Activated naive CD8-positive, alpha-beta T cell treated with anti-CD3 and anti-CD28 coated beads for 36 hours (primary cell): ENCODE measurements at places on chromosomes 5 and 9. TPM values are rescaled to one million over a fixed set of nuclear protein-coding genes. Genes with fewer than 3 reads are reported as not detected.

The SPATA31C1 gene
- total RNA-seq = not detected

The FBP1 gene
- 0.82 TPM for total RNA-seq

DNA sequence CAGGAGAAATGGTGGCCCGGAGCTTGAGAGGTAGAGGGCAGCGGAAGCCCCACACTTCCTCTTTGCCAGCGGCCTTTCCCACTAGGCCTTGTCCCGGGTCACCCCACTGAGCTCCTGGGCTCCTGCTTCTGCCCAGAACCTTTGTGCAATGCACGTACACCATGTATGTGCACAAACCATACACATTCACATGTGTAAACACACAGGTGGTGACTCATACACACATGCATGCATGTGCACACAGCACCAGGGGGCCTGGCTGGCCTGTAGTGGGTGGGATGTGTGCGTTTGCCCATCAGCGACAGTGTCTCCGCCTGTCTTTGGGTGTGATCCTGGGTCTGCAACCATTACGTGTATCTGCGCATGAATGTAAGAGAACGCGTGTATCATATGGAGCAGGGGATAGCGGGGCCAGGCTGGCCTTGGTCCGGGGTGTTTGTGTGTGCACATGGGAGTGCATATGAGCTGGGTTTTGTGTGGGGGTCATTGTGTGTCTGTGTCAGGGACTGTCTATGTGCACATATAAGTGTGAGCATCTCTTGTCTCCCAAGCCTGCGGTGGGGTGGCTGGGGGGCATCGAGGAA lies 43.7 kb downstream of the PSD2 start:
- DNase-seq = no peak

DNA sequence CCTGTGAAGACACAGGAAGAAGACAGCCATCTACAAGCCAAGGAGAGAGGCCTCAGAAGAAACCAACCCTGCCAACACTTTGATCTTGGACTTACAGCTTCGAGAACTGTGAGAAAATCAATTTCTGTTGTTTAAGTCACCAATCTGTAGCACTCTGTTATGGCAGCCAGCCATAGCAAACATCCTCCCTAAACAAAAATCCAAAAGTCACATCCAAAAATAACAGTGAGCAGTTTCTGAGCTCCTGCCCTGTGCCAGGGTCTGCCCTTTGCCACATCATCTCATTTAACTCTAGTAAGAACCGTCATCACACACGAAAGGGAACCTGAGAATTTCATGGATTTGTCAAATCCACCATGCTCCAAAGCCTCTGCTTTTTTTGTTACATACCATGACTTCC lies 118.8 kb downstream of the TRIM36 start:
- no peak for DNase-seq

The SOHLH1 gene
- total RNA-seq = not detected

GRCh38 chr5:123412206-123412605 lies 11.0 kb downstream of the CEP120 start:
- no peak for DNase-seq

The IFNB1 gene
- total RNA-seq = 0.62 TPM

The OR13D1 gene
- total RNA-seq = not detected

- no peak for DNase-seq
Observed at GRCh38 chr5:94184870-94185269, 433.5 kb downstream of the KIAA0825 start.

The RLN2 gene
- total RNA-seq = 2.8 TPM

- no peak for DNase-seq
Observed at GRCh38 chr5:107553117-107553555, 117.6 kb downstream of the EFNA5 start.

DNA sequence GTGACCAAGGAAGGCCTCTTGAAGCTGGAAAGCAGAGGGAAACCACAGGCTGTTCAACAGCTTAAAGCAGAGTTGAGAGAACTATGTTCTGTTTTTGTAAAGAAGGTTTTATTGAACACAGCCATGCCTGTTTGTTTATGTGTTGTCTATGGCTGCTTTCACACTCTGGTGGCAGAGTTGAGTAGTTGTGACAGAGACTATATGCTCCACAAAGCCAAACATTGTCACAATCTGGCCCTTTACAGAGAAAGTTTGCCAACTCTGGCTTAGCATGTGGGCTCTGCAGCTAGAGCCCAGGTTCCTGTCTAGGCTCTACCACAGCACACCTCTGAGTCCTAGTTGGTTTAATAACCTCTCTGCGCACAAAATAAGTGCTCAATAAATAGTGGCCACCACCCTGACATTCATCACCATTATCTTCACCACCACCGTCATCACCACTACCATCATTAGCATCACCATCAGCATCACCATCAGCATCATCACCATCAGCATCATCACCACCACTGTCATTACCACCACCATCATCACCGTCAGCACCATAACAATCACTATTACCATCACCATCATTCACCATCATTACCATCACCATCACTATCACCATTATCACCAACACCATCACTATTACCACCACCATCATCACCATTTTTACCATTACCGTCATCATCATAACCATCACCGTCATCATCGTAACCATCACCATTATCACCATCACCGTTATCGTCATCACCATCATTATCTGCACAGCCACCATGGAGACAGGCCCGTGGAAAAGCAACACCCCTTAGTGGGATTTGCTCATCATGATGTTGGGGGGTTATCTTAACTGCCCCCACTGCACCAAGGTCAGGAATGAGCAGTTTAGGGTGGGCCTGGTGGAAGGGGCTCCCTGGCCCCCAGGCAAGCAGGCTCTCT lies 18.3 kb downstream of the AKNA start:
- no peak for DNase-seq

DNA sequence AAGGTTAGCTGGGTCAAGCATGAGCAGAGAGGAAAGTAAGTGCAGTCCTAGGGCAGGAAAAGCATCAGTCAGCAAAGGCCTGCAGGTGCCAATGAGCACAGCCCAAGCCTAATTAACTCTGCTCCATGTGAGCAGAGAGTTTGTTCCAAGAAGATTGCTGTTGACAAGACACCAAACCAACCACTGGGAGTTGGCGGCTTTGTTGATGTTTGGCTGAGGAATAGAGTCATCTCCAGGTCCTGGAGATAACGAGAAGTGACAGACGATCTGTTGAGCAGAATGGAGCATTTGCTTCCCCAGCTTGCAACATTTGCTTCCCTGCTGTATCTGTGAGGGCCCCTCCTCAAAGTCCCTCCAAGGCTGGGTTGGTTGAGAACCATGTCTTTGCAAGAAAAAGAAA lies 68.2 kb downstream of the FAM114A2 start:
- no peak for DNase-seq

The FOXD4 gene
- 0.16 TPM for total RNA-seq

DNA sequence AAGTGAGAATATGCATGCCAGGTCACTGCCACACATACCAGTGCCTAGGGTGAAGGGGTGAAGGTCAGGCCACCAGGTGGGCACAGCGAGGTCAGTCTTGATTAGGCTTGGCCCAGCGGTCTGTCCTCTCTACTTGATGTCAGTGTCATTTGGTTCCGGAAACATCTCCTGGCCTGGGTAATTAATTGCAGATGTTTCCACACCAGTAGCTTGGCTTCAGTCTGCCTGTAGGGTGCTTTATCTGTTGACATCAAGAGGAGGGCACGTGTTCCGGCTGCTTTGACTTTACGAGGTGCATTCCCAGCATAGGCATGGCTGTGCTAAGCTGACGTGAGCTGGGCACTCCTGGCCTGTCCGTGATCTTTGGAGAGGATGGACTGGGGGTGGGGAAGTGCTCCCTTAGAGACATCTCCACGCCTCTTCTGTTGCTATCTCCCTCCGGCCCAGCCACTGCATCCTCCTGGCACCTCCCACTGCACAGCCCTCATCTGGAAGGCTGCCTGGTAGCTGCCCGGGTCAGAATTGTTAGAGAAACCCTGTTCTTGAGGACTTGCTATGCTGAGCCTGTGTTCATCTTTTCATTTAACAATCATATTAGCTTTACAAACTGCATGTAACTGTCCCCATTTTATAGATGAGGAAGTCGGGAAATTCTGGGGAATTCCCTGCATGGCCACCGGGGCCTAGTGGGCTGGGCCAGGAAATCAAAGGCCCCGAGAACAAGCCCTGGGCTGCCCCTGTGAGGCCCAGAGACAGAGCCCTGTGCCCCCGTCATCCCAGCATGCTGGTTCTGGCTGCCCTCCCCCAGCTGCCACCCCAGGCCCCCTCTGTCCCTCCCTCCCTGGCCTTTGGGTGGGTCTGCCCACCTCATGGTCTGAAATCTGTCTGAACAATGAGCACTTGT lies 29.1 kb downstream of the JADE2 start:
- peak; percentile 66 for DNase-seq

DNA sequence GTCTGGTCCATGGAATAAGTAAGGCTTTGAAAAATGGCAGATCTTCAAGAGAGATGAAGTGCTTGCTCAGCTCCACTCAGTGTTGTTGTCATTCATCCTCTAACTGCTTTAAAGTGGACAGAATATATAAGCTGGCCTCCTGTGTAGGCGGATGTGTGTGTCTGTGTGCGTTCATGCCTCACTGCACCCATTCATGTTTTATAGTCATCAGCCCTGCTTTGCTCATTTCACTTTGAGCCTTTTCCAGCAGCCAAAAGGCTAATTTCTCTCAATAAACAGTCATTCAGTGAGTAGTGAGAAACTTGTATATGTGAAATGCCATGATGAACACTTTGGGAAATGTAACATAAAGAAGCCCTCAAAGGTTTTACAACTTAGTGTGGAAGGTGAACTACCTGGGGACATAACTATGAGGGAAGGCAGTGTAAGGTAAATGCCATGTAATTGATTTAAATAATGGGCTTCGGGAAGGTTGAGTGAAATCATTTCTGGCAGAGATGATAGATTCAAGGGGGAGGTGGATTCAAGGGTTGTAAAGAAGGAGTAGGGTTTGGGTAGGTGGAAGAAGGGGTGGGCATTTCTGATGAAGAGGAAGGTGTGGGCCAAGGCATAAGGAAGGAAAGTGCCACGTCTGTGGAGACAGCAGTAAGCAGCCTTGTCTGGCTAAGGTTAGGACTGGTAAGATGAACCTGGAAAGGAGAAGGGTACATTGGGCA lies 15.7 kb downstream of the TTC23L start:
- no peak for DNase-seq

GRCh38 chr9:113617550-113617949 lies 154.0 kb downstream of the RGS3 start:
- no peak for DNase-seq

The SPATA31A5 gene
- total RNA-seq = not detected

The PCDHB15 gene
- not detected for total RNA-seq

GRCh38 chr5:44329716-44330115 lies 59.5 kb downstream of the FGF10 start:
- DNase-seq = no peak

DNA sequence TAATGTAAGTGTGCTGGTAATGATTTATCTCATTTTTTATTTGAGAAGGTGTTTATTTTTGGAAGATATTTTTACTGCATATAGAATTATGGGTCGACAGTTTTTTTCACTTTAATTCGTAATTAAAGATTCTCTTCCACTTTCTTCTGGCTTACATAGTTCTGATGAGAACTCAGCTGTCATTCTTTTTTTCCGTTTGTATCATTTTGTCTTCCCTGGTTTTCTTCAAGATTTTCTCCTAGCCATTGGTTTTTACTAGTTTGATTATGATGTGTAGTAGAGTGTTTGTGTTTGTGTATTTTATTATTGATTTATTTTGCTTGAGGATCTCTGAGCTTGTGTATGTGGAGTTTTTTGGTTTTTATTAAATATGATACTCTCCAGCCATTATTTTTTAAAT lies 21.7 kb downstream of the SLF1 start:
- no peak for DNase-seq

- no peak for DNase-seq
Observed at GRCh38 chr5:151721812-151722391, 35.2 kb upstream of the SPARC start.

DNA sequence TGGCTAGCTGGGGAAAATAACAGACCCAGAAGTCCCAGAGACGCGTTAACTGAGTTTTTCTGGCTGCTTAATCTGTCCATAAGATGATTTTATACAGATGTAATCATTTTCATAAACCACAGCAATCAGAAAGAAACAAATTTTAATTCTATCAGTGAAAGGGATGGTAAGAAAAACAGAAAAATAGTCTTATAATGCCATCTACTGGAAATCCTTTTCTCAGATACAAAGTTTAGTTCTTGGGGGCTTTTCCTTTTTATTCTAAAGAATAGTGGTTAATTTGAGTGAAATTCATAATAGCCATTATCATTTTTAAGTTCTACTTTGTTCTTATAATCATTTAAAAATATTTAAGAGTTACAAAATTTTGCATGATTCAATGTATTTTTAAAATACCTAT lies 44.4 kb downstream of the DROSHA start:
- no peak for DNase-seq

DNA sequence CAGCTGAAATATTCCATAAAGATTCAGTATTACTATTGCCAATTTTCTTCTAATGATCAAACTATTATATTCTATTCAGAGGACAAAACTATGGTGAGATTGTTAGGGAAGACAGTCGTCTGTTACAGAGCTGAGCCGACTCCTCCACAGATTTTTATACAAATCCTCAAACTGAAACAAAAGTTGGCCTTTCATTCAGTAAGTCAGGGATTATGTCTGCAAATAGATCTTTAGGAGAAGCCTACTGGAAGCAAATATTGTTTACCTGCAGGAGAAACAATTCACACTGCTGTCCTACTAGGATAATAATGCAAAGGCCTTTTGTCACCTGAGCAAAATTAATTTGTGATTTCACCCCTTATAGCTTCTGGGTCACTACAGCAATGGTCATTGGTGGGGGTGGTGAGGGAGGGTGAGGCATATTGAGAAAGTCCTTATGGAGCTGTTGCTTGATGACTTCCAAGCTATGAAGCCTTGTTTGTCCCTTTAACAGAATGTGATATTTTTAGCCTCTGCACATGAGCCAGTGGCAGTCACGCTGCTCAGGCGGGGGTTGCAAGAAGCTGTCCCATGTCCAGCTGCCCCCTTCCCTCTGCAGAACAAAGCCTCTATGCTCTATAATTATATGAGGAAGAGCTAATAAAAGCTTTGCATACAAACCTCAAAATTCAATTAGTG lies 200.5 kb upstream of the KLF9 start:
- DNase-seq = no peak

The ANGPTL2 gene
- total RNA-seq = not detected

DNA sequence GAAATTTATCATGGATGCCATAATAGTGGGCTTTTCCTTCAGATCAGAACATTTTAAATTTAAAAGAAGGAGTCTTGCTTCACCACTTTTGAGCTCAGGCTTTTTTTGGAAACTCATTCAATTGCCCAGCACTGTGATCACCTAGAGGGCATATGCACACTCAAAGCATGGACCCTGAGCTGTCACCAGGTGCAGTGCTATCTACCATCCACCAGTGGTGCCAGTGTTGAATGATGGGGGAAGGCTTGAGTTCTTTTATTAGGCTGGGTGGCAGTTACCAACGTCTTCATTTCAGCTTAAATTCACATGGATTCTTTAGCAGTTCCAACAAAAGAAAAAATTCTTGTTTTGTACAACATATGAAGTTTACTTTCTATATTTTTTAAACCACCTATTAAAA lies 164.1 kb downstream of the CFAP90 start:
- DNase-seq = no peak

GRCh38 chr9:121322037-121322736 lies 47.9 kb downstream of the STOM start:
- no peak for DNase-seq

GRCh38 chr5:139646912-139647505 lies 1.1 kb upstream of the CXXC5 start:
- no peak for DNase-seq

The HSPB3 gene
- total RNA-seq = not detected

GRCh38 chr5:17294639-17295311 lies 77.3 kb downstream of the BASP1 start:
- DNase-seq = no peak

The PCDHGC5 gene
- not detected for total RNA-seq

GRCh38 chr5:1883120-1883924 lies 597 bp upstream of the IRX4 start:
- no peak for DNase-seq
